ENCODE measurements at places on chromosomes 2 and 18.

DNA sequence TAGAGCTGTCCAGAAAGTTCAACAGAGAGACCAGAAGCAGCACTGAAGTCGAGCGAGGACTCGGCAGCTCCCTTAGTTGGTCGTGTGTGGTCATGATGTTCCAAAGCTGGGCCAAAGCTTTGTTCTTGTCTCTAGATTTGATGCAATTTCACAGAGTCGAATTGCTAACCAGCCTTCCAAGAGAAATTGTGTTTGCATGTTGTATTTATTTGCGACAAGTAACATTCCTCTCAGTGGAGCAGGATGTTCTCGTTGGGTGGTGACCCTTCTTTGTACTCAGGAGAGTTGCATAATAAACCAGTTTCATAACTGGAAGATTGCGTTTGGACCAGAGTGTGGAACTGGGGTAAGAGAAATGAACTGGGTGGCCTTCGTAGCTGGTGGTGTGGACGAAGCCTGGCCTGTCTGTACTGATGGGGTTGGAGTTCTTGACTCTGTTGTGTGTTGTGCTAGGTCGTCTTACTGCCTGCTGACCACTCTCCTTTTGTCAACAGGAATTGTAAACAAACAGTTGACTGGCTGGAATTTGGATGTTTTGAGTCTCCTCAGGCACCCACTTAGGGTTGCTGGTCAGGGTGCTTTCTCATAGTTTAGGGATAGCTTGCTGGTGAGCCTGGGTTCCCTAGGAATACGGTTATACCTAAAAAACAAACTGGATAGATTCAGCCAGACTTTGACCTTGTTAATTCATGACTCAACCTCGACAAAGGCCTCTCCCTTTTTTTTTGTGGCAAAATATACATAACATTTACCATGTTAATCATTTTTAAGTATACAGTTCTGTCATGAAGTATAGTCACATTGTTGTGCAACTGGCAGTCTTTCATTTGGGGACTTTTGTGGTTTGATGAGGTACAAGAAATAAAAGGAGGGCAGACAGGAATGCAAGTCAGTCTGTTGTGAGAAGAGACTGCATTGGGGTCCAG lies 28.9 kb upstream of the TOGARAM2 start:
- DNase-seq: no peak

- DNase-seq: no peak
These were observed 5.1 kb downstream of the SCG2 start for GRCh38 chr2:223597076-223597475.

GRCh38 chr2:106159866-106160785 lies 34.0 kb downstream of the UXS1 start:
- no peak for DNase-seq

GRCh38 chr2:170176212-170176611 lies 1.7 kb upstream of the MYO3B start:
- DNase-seq: peak; percentile 39
